GM18507 (cell line): ENCODE measurements at places on chromosomes 4 and X.

DNA sequence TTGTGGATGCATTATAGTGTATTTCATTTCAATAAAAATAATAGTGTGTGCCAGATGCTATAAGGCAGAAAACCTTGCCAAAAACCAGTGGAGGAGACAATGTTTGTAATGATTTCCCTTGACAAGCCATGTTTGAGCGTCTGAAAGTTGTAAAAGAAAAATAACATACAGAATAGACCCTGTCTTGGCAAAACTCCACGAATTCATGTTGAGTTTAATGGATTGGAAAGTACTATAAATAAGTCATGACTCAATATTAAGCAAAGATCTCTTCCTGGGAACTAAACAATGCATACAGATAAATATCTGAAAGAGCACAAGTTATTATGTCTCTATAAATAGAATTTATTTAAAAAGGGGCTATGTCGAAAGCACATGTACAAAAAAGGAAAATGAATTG, 543.5 kb downstream of the GABRG1 start:
- no peak for DNase-seq

GRCh38 chr4:142615324-142615665, 230.8 kb downstream of the INPP4B start:
- DNase-seq = no peak

DNA sequence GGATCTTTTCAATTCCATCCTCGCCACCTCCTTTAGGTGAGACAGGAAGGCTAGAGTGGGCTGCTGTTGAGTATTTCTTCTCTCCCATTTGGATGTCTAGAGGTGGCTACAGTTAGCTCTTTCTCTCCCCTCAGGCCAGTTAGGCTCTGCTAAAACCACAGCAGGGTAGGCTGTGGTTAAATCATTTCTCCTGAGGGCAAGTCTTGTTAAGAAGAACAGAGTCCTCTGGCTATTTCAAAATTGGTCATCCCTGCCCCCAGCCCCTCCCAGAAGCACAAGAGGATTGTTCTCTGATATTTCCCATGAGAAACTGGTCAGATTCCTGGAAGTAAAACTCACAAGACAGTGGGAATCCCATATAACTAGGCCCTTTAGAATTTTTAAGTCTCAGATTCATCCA, 1359.5 kb downstream of the TECRL start:
- DNase-seq = no peak

- no peak for DNase-seq
Observed at GRCh38 chr4:79445371-79445781, 37.3 kb upstream of the GK2 start.

GRCh38 chr4:153318696-153319320, 25.7 kb upstream of the MND1 start:
- DNase-seq = peak; percentile 20

DNA sequence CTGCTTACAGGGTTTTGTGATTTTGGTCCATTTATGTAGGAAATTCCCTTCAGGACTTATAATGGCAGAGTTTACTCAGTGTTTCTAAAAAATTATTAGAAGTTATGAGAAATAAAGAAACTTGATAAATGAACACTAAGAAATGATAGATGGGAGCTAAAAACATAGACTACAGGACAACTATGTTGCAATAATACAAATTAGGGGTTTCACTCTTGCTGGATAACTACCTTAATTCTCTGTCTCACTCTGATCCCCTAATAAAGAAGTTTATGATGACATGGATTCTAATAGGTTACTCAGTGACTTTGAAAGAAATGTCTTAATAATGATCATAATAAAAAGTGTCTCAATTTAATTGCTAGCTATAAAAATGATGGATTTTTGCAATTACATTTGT, 23.3 kb upstream of the BBS12 start:
- DNase-seq = no peak

GRCh38 chr4:128565565-128566186, 243.8 kb upstream of the JADE1 start:
- DNase-seq = no peak

- DNase-seq = no peak
Observed at GRCh38 chr4:160299608-160300007, 1196.7 kb downstream of the RAPGEF2 start.

DNA sequence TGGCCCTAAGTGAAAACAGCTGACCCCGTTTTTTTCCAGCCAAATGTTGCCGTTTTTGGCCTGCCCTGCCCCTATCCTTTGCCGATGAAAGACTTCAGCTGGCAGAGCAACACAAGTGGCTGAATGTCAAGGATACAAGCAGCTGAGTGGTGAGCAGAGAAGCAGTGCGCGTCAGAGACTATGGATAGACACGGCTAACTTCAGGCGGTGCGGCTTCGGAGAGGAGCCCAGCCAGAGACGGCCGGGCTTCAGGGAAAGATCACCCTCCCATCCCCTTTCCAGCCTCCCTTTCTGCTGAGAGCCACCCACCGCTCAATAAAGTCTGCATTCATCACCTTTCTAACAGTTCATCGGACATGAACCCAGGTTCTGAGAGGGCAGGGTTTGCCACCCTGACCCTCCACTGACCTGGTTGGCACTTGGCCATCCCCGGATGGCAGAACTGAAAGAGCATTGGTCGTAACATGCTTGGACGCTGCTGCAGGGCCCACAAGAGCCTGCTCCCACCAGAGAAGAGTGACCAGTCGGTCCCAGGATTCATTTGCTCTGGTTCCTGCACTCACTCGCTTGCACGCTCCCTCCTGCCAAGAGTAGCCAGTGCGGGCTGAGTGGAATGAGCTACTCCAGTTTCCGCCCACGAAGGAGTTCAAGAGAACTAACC, 125.8 kb downstream of the PPEF1 start:
- DNase-seq = no peak
